H4 (cell line): ENCODE measurements at places on chromosomes 6 and 20. TPM values are rescaled to one million over a fixed set of nuclear protein-coding genes. Genes with fewer than 3 reads are reported as not detected.

DNA sequence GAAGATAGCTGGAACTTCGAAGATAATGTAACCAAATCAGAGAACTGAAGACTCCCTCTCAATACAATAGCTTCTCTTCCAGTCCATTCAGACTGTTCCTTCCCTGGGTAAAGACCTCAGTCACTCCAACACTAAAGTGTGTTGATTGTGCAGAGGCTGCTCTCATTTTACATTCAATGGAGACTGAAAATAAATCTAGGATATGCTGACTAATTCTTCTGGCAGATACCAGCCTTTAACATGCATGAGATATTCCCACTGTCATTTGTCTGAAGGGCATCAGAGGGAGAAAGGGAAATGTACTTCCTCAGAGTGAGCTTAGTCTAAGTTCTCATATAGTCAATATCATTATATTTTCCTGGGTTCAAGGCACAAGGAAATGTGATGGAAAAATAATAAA, 166.4 kb upstream of the IRAK1BP1 start:
- DNase-seq, result no peak

- no peak for DNase-seq
Measured at GRCh38 chr6:78953798-78954197, 86.4 kb downstream of the IRAK1BP1 start.

DNA sequence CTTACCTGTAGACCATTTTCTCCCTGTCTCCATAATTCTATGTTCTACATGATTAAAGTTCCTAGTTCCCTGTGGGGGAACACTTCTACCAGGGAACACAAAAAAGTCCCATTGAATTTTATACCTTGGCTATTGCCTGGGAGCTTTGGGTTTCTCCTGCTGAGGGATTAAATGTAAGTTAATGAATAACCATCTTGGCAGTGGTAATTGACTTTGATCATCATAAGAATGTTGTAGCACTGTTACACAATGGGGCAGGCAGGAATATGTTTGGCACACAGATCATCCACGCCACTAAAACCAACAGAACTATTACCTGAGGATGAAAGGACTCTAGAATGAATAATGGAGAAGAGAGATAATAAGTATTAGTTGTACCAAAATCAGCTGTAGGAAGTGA, 1106.2 kb upstream of the GJE1 start:
- DNase-seq, result no peak

GRCh38 chr20:41483553-41483930, 116.9 kb upstream of the EMILIN3 start:
- no peak for DNase-seq

DNA sequence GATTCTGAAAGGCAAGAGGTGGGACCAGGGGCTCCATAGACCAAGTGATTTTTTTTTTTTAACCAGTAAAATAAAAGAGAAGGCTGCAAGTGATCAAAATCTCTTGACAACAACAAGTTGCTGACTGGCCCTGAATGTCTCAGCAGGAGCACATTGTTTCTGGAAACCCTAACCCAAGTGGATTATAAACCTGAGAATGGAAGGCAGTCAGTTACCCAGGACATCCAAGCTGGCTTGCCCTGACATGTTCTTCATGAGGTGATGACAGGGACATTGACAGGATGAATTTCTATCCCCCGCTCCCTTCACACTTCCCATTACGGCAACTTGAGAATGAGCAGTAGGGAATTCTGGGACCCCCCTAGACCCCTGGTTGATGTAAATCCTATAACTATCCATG, 49.6 kb upstream of the RIPOR2 start:
- no peak for DNase-seq

GRCh38 chr6:14811775-14812428, 434.0 kb upstream of the JARID2 start:
- no peak for DNase-seq

GRCh38 chr6:120606743-120607142, 727.5 kb downstream of the TBC1D32 start:
- no peak for DNase-seq

LRRN4 gene
- not detected in 2 replicates for total RNA-seq

SLC32A1 gene
- not detected in 2 replicates for total RNA-seq

SEMG1 gene
- total RNA-seq, result not detected in 2 replicates
